Activated T-helper 1 cell treated with anti-CD3 and anti-CD28 coated beads, Interleukin-12 subunit alpha, Interleukin-12 subunit beta, Interleukin-2, Interleukin-4 antibody, amounts not matched to agents 30 ng/mL and 10 ng/mL and 1 ng/mL, durations not matched to agents 14 hours and 24 hours and 36 hours (primary cell): ENCODE measurements at places on chromosomes 3 and 15.
A peak's percentile ranks its signal among the peaks of the same experiment; 100 is the strongest.

GRCh38 chr15:64149424-64149823, 2.1 kb upstream of the SNX22 start:
- H3K27me3 ChIP-seq = peaks cover 5% of the 10 kb centered on the region
- DNase-seq = no peak
- H3K4me1 ChIP-seq = peaks cover 15% of the 10 kb centered on the region
- peak overlapping the region; percentile 32 for H3K4me3 ChIP-seq
- H3K36me3 ChIP-seq = peaks cover 3% of the 10 kb centered on the region

- no peak overlapping the region for H3K27ac ChIP-seq
- DNase-seq = no peak
- no peaks in the 10 kb centered on the region for H3K27me3 ChIP-seq
- peaks cover 32% of the 10 kb centered on the region for H3K36me3 ChIP-seq
- no peak overlapping the region for H3K4me3 ChIP-seq
Measured at GRCh38 chr3:129130291-129130813, 8.7 kb upstream of the RAB43 start.

GRCh38 chr3:124360563-124360962, 368.6 kb upstream of the ROPN1 start:
- DNase-seq = no peak
- H3K4me3 ChIP-seq = no peak overlapping the region
- no peaks in the 10 kb centered on the region for H3K36me3 ChIP-seq
- no peak overlapping the region for H3K27ac ChIP-seq
- H3K27me3 ChIP-seq = peaks cover 10% of the 10 kb centered on the region

DNA sequence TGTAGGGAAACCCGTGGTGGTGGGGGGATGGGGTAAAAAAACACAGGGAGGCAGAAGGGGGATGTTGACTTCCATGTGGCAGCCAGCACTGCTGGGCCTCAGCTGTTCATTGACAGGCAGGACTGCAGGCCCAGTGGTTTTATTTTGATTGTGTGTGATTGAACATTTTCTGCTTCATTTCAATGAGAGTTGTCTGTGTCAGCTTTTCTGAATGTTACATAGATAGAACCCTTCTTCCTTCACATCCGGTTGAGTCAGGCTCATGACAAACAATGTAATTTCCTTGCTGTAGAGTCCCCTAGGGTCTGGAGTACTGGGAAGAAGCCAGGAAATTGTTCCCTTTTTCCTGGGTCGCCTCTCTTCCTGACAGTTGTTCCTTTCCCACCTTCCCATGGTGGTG, 8.2 kb upstream of the RPP25 start:
- H3K27ac ChIP-seq = no peak overlapping the region
- H3K4me3 ChIP-seq = no peak overlapping the region
- H3K36me3 ChIP-seq = no peaks in the 10 kb centered on the region
- DNase-seq = no peak
- H3K27me3 ChIP-seq = peaks cover 23% of the 10 kb centered on the region

DNA sequence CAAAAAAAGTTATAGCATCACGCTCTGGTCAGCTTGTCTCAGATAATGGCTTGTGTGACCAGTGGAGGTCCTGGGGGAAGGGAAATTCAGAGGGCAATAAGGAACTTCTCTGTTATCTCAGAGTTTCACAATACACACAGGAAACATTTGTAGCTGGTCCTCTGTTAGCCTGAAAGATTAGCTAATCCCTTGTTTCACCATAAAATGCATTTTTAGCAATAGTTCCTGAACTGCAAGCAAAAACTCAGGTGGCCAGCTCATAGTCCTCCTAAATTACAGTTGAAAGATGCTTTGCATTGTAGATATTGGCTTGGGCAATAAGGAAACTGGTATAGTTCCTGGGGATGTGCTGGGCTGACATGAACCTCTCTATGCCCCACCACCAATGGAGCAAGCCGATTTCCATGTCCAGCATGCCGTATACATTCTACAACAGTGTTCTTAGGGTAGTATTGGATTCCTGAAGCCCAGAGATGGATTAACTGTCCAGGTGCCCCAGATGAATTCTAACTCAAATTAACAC, 141.5 kb upstream of the TBL1XR1 start:
- no peak overlapping the region for H3K4me3 ChIP-seq
- H3K27me3 ChIP-seq = peaks cover 8% of the 10 kb centered on the region
- peak overlapping the region; percentile 66 for H3K27ac ChIP-seq
- H3K4me1 ChIP-seq = peaks cover 60% of the 10 kb centered on the region
- no peak for DNase-seq
- peaks cover 7% of the 10 kb centered on the region for H3K36me3 ChIP-seq

GRCh38 chr3:108076564-108076963, 14.3 kb downstream of the CD47 start:
- no peak for DNase-seq
- peaks cover 47% of the 10 kb centered on the region for H3K36me3 ChIP-seq
- peaks cover 74% of the 10 kb centered on the region for H3K4me1 ChIP-seq
- H3K27me3 ChIP-seq = no peaks in the 10 kb centered on the region
- H3K4me3 ChIP-seq = no peak overlapping the region

DNA sequence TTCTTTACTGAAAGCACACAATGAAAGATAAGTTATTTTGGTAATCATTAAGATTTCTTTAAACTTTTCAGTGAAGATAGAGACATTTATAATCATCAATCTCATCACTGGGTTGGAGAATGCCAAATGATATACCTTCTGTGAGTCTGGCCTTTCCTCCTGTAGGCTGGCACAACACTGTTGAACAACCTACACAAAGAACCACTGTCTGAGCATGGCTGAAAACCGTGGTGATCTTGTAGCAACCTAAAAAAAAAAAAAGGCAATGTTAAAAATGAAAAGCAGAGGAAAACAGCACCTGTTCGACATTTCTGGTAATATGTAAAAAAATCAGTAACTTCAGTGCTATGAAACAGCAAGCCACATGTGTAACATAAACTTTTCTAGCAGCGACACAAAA, 1.8 kb downstream of the RPS27L start:
- peaks cover 24% of the 10 kb centered on the region for H3K36me3 ChIP-seq
- DNase-seq = no peak
- no peaks in the 10 kb centered on the region for H3K27me3 ChIP-seq
- H3K27ac ChIP-seq = no peak overlapping the region
- H3K4me3 ChIP-seq = peak overlapping the region; percentile 98

DNA sequence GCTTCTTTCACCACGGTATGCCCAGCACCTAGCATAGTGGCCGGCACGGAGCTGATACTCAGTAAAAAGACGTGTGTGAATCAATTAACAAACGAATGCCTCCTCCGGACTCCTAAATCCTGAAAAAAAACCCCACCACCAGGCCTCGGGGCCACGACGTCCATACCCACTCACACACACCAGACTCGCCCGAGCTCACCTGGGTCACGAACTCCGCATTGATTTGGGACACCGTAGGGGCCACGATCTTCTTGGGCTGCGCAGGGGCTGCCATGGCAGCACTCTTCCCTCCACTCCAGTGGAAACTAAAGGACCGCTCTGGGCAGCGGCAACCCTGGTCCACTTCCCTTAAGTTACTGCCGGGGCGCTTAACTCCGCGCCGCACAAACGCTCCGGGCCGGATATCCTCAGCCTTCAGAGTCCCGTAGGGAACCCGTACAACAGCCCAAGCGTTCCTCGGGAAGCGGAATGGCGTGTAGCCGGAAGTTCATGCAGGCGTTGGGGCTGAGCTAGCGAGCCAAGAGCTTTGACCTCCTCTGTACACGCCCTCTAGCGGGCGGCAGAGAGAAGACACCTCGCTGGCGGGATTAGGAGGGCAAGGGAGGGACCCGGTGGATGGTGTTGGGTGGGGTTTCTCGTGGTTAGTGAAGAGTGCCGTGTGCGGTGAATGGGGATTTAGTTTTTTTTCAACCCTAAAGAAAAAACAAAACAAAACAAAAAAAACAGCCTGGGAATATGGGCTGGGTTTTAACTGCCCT, at the start of gene AQR:
Gene AQR (minus strand): TSS at position 403 of the 758 bp plus-strand sequence. CDS start 129 bp downstream, at position 274.
- H3K4me1 ChIP-seq = peaks cover 44% of the 10 kb centered on the region
- H3K36me3 ChIP-seq = peaks cover 12% of the 10 kb centered on the region

DNA sequence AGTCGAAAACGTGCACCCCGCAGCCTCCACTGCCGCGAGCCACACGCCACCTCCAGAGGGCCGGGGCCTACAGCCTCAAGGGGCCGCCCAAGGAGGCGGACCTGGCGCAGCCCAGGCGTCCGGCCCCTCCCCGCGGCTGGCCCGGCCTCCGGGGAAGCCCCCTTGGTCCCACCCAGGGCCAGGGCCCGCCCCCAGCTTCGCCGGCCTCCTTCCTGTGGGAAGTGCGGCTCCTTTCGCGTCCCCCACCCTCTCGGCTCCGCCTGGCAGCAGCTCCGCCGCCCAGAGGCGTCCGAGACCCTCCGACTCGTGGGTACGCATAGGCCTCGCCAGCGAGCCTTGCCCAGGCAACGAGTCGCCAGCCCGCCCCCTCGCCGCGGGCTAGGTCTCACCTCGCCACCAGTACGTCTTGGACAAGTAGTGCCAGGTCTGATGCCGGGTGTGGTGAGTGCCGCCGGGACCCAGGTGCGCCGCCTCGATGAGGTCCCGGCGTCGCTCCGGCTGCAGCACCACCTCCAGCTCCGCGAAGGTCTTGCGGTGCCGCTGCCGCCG, 642 bp downstream of the ZBTB11 start:
- H3K4me1 ChIP-seq = peaks cover 59% of the 10 kb centered on the region
- peaks cover 34% of the 10 kb centered on the region for H3K36me3 ChIP-seq
- peak overlapping the region; percentile 96 for H3K4me3 ChIP-seq
- peak; percentile 96 for DNase-seq
- no peaks in the 10 kb centered on the region for H3K27me3 ChIP-seq
- H3K27ac ChIP-seq = peak overlapping the region; percentile 97

DNA sequence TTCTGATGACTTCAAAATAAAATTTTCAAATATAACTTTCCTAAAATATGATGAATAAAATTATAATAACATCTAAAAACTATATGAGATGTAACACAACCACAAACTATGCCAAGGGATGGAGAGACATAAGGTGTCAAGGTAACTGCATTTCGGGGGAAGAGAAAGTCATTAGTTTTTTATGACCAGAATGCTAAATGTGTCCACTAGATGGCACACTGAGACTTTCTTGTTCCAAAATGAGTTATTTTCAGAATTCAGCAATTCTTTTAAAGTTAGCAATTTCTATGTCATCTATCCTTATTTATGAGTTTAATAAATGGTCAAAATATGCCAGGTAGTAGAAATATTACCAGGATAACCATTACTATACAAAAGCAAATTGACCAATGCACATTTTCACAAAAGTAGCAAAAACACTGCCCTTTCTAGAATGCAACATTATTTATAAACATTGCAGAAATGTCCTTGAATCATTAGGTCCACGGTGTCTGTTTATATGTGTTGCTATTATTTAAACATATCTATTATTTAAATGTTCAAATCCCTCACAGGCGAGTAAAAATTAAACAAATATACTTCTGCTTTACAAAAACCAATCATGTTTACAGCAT, 374.2 kb downstream of the PLCL2 start:
- DNase-seq = no peak
- H3K36me3 ChIP-seq = no peaks in the 10 kb centered on the region
- H3K4me1 ChIP-seq = no peaks in the 10 kb centered on the region

GRCh38 chr15:65327651-65328393, 23.3 kb downstream of the RNU5B-1 start:
- H3K27ac ChIP-seq = no peak overlapping the region
- DNase-seq = no peak
- no peaks in the 10 kb centered on the region for H3K4me1 ChIP-seq
- no peaks in the 10 kb centered on the region for H3K36me3 ChIP-seq
- H3K27me3 ChIP-seq = peaks cover 10% of the 10 kb centered on the region
- no peak overlapping the region for H3K4me3 ChIP-seq

GRCh38 chr3:160911411-160911810, 155.4 kb downstream of the PPM1L start:
- H3K27me3 ChIP-seq = peaks cover 3% of the 10 kb centered on the region
- DNase-seq = no peak
- no peaks in the 10 kb centered on the region for H3K4me1 ChIP-seq
- H3K27ac ChIP-seq = no peak overlapping the region
- H3K4me3 ChIP-seq = no peak overlapping the region
- H3K36me3 ChIP-seq = no peaks in the 10 kb centered on the region

DNA sequence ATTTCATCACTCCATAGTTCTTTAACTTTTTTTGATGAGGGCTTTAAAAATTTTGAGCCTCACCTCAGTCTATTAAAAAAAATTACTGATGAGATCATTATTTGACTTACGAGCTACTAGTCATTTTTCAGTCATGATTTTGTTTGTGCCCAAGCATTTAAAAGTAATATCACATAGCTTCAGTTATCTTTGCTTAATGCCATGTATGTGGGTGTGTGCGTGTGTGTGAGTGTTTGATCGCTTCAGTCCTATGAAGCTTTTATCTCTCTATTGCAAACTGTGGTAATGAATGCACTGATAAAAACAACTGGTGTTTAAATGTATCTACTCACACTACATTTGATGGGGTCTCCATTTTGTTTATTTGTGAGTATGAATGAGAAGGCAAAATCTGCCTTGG, 49.8 kb downstream of the RSRC1 start:
- H3K4me1 ChIP-seq = no peaks in the 10 kb centered on the region
- H3K27me3 ChIP-seq = no peaks in the 10 kb centered on the region
- DNase-seq = no peak
- H3K36me3 ChIP-seq = no peaks in the 10 kb centered on the region

GRCh38 chr3:3065876-3066275, 44.3 kb downstream of the IL5RA start:
- H3K27me3 ChIP-seq = peaks cover 4% of the 10 kb centered on the region
- no peaks in the 10 kb centered on the region for H3K4me1 ChIP-seq
- H3K4me3 ChIP-seq = no peak overlapping the region
- no peaks in the 10 kb centered on the region for H3K36me3 ChIP-seq
- no peak for DNase-seq

DNA sequence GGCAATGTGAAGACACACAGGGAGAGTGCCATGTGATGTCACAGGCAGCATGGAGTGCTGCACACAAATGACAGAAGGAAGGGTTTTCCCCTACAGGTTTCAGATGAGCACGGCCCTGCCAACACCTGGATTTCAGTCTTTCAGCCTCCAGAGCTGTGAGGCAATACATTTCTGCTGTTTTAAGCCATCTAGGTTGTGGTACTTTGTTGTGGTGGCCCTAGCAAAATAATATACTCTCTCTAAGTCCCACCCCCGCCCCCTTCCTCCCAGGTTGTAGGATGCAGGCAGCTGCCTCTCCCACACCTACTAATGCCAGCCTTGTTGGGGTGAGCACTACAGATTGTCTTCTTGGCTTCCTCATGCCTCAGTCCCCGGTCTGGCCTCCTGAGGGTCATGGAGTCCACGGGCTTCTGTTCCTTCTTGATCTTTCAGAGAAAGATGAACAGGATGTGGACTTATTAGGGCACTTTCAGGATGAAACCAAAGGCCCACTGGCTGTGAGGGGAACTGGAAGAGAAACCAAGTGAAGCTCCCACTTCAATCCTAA, 180.0 kb downstream of the CD47 start:
- peaks cover 20% of the 10 kb centered on the region for H3K4me1 ChIP-seq
- H3K4me3 ChIP-seq = no peak overlapping the region
- peaks cover 6% of the 10 kb centered on the region for H3K27me3 ChIP-seq
- H3K36me3 ChIP-seq = no peaks in the 10 kb centered on the region

DNA sequence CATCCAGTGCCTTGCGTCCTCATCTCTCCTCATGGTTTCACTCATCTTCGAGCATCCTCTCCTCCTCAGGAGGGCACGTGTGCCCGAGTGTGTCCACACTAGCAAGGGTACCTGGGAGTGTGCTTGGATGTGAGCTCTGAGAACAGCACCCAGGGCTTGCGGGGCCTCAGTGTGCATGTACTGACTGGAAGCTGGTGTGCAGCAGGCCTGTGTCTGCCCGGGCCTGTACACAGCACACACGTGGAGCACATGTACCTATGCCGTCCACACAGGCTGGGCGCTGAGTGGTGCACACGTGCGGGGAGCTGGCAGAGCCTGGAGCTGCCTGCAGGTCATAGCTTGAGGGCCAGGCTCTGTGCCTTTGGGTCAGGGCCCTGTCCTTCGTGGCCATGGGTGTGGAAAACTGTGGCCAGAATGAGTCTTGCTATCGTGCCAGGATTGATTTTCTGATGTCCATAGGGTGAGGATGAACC, 34.9 kb downstream of the TSPAN3 start:
- peaks cover 57% of the 10 kb centered on the region for H3K36me3 ChIP-seq
- peak overlapping the region; percentile 83 for H3K27ac ChIP-seq
- H3K4me1 ChIP-seq = peaks cover 15% of the 10 kb centered on the region
- DNase-seq = no peak
- H3K4me3 ChIP-seq = no peak overlapping the region
